ENCODE measurements at places on chromosomes 11 and 22.

DNA sequence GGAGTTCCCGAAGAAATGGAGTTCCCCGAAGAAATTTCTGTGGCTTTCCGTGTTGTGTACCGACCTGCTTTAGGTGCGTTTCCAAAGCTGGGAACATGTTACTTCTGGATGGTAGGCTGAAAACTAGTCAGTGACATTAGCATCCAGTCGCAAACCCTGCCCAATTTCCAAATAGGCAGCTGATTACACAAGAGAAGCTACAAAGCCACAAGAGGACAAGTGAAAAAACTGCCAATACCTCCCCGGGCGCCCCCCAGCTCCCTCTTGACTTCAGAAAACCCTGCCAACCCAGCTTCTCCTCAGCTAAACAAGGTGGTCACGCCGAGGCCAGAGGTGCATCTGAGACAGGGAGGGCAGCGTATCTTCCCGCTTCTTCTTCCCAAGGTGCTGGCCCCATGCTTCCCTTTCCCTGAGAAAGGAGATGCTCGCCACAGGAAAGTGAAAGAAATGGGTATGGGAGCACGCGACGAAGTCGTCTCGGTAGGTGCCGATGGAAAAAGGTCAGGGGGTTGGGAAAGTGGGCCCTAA, 551 bp downstream of the AGBL2 start:
- DNase-seq: peak; percentile 38

- no peak for DNase-seq
These were observed 9.7 kb downstream of the LRFN4 start for GRCh38 chr11:66866511-66866986.

DNA sequence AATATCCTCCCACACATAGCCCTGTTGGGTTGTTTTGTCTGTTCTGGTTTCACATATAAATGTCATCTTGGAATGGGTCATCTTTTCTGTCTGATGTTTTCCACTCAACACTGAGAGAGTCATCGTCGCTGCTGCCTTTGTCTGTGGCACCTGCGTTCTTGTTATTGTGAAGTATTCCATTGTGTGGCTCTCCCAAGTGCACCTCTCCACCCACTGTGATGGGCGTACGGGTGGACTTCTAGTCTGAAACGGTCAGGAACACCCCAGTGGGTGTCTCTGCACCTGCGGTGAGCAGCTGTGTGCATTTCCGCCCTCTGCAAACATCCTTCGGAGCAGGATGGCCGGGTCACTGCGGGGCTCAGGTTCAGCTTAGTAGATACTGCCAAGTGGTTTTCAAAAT, 34.5 kb upstream of the RTL6 start:
- DNase-seq: no peak

DNA sequence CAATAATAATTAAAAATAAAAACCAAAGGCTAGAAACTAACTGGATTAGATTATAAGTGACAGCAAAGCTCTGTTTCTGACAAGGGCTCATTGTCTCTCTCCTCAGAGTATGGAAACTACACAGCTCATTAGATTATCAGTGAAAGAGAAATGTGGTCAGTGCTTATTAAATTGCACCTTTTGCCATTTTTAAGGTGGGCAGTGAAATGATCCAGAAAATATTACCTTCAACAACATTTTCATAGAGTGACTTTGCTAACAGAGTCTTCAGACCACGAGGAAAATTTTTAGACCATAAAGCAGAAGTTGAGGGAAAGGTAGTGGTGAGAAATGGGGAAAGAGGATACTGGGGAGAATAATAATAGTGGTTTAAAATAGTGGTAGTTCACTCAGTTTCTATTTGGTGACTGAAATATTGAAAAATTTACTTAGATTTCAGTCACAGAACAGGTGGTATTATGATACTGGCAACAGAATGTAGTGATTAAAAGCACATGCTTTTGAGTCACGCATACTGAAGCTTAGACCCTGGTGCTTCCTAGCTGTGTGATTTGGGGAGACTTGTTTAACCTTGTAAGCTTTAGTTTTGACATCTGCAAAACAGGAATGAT, 684.0 kb upstream of the CCDC90B start:
- no peak for DNase-seq

GRCh38 chr11:114386131-114386530, 14.2 kb downstream of the C11orf71 start:
- DNase-seq: no peak

- no peak for DNase-seq
These were observed 77.6 kb upstream of the RTL6 start for GRCh38 chr22:44575381-44576268.

DNA sequence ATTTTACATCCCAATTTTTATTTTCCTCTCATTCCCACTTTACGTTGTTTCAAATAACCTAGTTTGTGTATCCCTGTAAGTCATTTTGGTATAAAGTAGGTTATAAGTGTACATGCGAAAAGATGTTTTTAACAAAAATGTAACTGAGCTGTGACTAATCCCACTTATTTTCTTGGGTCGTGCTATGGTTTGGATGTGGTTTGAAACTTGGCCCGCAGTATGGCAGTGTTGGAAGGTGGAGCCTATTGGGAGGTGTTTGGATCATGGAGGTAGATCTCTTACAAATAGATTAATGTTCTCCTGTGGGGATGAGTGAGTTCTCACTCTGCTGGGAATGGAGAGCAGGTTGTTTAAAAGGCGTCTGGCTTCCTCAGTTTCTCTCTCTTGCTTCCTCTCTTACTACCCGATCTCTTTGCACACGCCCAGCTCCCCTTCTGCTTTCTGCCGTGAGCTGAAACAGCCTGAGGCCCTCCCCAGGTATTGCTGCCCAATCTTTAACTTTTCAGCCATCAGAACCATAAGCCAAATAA, 7.2 kb downstream of the RPL27A start:
- DNase-seq: no peak

GRCh38 chr22:41995211-41995610, 3.4 kb upstream of the WBP2NL start:
- DNase-seq: no peak

- no peak for DNase-seq
These were observed 15.7 kb upstream of the CD59 start for GRCh38 chr11:33751878-33752277.

GRCh38 chr11:57322256-57323166, 2.2 kb downstream of the TNKS1BP1 start:
- peak; percentile 99 for DNase-seq

DNA sequence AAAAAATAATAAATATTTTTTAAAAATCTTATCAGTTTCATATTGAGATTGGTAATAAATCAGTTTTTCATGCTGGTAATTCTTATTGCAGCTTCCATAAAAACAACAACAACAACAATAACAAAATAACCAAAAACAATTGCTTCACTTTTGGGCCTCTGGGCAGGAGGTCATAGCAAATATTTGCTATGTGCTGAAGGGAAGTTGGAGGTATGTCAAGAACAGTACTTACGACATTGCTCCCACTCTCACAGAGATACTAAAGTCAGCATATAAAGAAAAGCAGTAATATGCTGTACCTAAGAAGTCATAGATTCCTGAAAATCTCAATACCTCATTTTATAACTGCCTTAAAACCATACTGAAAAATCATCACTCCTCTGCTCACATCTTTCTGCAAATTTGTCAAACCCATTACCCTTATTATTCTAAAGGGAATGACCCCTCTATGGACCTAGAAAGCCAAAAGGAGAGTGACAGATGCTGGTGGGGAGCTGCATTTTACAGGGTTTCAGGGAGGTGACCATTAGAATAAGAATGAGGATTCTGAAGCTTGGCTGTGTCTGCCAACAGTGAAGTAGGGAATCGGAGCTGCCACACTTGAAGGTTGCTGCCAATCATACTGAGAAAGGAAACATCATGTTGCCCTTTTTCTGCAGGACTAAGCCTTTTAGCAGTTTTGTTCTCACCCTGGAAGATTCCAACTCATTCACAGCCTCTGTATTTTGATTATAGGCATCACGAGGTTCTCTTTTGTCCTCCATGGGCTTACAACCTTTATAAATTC, 742.9 kb downstream of the LRRC4C start:
- DNase-seq: no peak

DNA sequence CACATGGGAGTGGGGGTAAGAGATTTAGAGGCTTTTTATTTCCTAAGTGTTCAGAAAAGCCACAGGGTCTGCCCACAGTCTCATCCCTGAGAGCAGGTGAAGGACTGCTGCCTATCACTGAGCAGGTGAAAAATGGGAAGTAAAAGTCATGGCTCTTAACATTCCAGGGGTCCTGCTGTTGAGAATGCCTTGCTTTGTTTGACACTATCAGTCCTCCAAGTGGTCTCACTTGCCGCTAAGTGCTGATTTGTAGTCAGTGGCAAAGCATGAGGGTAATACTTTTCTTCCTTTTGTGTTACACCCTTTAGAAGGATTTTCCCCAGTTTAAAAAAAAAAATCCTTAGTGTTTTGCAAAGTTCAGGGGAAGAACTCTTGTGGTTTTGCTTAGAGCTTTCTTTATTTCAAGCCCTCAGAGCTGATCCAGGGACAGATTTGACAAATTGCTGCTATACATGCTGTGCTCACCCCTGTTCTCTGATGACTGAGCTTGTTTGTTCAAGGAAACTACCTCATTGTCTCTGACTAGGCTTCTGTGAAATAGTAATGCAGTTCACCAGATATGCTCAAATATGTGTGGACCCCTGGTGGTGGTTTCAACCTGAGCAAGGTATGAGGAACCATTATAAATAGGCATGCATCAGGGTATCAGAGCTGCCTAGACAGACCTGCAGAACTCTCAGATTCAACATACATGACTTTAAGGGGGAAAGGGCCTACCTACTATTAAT, 141.0 kb downstream of the ARHGAP42 start:
- no peak for DNase-seq

DNA sequence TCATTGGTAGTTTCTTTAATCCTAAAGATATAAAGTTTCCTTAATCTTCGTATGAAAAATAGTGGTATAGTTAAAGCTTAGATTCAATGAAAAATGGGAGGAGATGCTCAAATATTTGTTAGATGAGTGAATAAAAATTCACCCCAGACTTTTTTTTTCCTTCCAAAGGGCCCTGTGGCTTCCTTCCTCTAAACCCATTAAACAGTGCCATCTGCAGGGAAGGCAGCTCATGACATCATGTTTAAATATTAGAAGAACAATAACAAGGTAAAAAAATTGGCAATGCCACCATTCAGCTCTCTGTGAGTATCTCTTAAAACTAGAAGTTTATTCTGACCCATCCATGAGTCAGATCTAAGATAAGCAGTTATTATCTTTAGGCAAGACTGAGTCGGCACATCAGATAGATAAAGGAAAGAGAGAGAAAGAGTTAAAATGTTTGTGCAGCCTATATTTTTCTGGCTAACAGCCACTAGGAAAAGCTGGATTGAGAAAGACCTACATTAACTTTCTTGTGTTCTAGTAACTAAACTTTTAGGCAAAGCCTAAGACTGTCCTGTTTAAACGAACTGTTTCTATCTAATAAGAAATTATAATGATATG, 19.1 kb upstream of the OOSP1 start:
- DNase-seq: peak; percentile 25

GRCh38 chr22:48309115-48309705, 1518.5 kb downstream of the BRD1 start:
- DNase-seq: no peak

DNA sequence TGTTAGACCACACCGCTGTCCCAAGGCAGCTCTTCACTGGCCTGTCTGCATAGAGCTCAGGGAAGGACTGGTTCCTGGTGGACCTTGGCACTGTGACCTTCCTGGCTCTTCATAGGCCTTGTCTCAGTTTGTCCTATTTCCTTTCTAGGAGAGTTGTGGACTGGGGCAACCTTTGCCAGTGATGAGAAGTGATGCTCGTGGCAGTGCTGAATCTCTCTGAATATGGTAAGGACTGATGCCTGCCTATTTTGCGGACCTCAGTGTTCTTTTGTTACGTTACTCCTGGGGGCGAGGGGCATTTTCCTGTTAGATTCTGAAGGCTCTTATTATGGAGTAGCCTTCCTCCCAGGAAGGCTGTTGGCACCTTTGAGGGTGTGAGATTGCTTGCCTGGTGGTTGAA, 24.2 kb downstream of the CABIN1 start:
- DNase-seq: no peak

- peak; percentile 30 for DNase-seq
These were observed 59.5 kb downstream of the FAM168A start for GRCh38 chr11:73538381-73538872.

DNA sequence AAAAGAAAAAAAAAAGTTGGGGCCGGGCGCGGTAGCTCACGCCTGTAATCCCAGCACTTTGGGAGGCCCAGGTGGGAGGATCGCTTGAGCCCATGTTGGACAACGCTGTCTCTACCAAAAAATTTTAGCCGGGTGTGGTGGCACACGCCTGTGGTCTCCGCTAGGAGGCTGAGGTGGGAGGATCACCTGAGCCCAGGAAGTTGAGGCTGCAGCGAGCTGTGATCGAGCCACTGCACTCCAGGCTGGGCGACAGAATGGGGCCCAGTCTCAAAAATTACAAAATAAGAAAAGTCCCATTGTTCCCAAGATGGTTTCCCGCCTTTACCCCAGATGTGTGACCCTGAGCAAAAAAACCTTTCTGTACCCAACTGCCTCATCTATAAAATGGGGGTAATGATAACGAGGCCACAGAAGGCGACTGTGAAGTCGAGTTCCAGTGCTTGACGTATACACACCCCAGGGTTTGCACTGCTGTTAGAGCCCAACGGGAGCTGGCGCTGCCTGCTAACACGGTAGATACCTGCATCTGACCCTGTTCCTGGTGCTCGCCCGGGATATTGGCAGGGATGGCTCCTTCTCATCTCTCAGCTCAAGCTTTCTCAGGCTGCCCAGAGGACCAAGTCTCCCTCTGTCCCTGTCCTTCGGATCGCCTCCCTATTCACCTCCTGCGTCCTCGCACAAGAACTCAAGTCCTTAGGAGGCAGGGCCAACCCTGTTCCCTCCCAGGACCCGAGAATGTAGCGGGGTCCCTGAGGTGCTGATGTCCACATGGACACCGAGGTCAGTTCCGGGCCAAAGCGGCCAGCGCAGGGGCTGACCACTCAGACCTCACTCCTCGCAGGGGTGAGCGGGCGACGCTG, 1.1 kb upstream of the RPLP2 start:
- no peak for DNase-seq

DNA sequence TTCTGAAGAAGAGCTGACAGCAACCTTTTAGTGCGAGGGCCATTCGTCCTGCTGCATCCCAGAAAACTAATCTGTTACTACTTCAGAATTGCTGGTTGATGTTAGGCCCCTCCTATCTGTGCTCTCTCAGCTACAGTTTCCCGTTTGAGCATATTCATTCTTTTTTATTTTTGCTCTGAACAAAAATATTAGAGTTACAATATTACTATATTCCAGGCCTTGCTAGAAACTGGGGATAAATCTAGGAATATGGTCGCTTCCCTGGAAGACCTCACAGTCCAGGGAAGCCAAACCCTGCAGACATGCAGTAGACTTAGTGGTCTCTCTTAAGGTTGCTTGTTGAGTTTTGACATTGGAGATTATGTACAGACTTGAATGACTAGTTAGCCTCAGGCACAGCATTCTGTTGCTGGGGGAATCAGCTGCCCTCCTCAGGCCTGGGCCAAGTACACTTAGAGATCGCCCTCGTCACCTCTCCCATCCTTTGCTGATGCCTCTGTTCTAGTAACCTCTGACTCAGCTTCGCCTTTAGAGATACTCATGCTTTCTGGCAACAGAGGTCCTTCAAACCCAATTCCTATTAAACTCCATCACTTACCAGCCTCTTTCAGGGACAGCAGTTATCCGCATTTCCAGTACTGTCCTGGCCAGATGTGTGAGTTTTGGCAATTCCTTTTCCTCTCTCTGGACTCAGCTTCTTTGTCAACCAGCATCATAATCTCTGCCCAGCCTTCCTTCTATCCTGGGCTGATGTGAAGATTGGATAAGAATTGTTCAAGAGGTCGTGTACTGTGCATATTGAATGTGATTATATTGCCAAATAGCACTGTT, 698 bp upstream of the ANAPC15 start:
- DNase-seq: peak; percentile 57
